ENCODE measurements at places on chromosomes 5 and 9. TPM values are rescaled to one million over a fixed set of nuclear protein-coding genes. Genes with fewer than 3 reads are reported as not detected.
A peak's percentile ranks its signal among the peaks of the same experiment; 100 is the strongest.

The GADD45G gene
- total RNA-seq, result 16.6 TPM

DNA sequence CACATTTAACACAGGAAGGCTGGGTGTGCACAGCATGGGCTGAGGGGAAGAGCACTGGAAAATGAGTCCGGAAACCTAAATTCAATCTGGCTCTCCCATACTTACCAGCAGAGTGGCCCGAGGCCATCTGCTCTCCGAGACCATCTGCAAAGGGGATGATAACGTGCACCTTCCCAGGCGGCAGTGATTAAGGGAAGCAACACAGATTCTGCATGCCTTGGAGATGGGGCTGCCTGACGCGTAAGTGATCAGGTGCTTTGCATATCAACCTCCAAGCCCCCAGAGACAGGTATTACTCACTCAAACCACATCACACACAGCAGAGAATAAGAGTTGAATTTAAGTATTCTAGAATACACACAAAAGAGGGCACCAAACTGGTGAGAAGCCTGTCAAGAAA lies 9.1 kb downstream of the EPB41L4B start:
- no peak for DNase-seq

DNA sequence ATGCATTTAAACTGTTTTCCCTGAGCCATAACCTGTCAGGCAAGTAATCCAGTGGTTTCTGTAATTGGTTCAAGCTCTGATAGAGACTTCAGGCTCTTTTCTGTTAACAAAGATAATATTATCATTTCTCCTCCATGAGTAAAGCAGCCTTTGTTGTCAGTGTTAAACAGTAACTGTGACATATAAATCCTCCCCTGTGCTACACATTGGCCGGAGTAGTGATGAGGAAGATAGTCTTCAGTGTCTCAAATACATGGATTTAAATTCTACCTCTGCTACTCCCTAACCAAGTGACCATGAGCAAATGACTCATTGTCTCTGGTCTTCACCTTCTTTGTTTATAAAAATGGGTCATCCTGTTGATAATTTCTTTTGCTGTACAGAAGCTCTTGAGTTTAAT lies 615.5 kb upstream of the CHD1 start:
- DNase-seq, result no peak

DNA sequence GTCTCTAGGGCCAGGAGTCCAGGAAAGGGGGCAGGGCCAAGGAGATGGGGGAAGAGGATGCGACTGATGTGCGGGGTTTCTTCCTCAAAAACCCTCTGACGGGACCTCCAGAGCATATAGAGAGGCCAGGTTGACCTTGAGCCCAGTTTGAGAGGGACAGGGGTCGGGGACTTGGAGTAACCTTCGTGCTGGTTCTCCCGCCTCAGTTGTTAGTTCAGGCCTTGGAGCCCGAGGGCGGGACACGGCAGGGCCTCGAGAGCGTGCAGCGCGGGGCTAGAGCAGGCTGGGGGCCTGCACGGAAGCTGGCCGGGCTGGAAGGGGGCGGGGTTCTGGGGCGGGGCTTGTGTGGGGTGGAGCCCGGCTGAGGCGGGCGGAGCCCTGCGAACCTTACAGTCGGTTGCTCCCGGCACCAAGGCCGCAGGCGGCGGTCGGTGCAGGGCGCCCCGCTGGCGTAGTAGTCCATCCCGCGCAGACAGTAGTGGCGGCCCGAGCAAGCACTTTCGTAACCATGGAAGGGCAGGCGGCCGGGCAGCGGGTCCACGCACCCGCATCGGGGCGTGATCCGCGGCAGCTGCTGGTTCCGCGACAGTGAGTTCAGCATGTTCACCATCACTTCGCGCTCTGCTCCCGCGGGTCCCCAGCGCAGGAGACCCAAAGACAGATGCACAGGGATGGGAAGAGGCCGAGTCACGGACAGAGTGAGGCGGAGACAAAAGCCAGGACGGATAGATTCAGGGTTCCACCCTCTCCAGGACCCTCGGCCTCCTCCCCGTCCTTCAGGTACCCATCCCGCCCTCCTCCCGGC lies 4.0 kb upstream of the MYORG start:
- peak; percentile 80 for DNase-seq

- DNase-seq, result no peak
Observed at GRCh38 chr5:177445052-177445916, 1.3 kb upstream of the PRR7 start.

DNA sequence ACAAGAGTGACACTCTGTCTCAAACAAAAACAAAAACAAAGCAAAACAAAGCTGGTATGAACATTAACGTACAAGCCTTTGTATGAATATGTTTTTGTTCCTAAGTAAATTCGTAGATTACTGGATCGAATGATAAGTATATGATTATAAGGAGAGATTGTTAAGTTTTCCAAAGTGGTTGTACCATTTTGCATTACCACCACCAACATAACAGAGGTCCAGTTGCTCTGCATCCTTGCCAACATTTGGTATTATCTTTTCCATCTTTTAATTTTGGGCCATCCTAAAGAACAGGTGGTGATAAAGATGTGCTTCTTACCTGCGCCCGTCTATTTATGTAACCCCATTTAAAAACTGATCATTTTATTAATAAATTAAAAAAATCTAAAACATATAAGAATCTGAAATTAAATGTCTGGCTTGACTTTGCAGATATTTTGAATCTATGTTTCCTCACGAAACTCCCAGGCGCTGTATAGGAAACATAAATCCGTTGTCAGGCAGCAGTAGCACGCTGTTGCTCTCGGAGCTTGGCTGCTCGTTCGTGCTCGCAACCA lies 593 bp upstream of the NAA35 start:
- no peak for DNase-seq

DNA sequence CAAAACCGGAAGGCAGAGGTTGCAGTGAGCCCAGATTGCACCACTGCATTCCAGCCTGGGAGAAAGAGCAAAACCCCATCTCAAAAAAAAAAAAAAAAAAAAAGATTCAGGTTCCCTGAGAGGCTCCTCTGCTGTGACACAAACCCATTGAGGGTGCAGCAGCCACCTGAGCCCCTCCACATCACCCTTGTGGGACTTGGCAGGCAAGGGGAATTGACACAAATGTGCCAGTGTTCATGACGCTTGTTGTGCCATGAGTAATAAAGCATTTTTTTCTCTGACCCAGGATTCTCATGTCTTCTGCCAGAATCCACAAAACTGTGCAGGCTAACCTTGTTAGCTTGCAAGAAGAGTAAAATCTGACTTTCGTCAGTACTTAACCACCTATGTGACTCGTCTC lies 149.6 kb downstream of the TTC39B start:
- no peak for DNase-seq

DNA sequence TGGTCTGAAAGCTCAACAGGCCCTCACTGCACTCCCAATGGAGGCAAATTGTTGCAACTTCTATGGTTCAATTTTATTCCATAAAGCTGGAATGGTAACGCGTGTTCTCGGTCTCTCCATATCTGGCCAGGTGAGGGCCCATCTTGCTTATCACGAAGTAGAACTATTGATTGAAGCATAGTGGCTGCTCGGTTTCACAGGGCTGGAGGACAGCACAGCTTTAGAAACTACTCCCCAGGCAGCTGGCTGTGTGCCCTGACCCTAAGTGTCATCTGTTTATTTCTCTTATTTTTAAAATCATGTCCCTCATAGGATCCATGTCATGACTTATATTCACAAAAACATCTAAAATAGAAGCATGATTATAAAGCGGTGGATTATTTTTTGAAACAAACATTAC lies 223.4 kb downstream of the NPR3 start:
- no peak for DNase-seq

All from psoas muscle (tissue), 8 donors.